ENCODE measurements at places on chromosomes 16 and 17.

- DNase-seq: no peak
These were observed 9.5 kb upstream of the TCF25 start for GRCh38 chr16:89863741-89864526.

DNA sequence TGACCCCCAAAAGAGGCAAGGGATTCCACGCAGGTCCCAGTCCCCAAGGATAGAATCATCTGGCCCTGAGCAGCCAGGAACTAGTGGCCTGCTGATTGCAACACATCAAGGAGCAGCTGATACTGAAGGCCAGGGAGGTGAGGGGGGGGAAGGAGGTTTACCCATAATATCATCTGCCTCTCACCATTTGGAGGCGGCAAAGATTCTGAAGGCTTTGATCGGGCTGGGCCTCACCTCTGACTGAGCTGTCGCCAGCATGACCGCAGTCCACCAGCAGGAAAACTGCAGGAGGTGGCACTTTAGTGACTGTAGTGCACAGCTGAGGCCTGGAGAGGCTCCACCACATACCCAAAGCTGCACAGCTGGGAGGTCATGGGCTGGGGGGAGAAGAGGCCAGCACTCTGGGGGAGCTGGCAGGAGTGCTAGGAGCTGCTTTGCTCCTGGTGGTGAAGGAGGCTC is 20.5 kb upstream of the ITGA3 start:
- DNase-seq: no peak

- no peak for DNase-seq
These were observed 5.3 kb downstream of the KRT28 start for GRCh38 chr17:40794466-40794865.

- DNase-seq: no peak
These were observed 525 bp downstream of the CD2BP2 start for GRCh38 chr16:30354423-30355143.

- no peak for DNase-seq
These were observed 3.7 kb upstream of the TMEM231 start for GRCh38 chr16:75559564-75560372.

DNA sequence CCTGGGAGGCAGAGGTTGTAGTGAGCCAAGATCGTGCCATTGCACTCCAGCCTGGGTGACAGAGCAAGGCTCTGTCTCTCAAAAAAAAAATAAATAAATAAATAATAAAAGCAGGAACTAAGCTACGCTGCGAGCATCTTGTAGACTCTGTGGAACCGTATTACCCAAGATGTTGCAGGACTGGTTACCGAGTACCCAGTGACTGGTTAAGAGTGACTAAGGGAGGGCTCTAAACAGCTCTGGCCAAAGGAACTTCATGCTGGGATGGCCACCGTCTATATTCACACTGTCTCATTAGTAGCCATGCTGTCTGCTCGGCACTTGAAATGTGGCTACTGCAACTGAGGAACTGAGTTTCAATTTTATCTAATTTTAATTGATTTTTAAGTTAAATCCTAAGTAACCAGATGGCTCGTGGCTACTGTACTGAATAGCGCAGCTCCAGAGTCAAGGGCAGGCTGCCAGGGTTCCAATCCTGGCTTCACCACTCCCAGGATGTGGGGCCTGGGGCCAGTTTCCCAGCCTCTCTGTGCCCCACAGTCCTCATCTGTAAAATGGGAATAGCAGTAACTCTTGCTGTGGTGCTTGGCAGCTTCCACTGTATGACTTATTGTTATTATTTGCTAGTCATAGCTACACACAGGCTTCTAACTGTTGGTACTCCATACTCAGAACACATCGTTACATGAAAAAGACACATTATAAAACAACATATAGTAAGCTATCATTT is 3.0 kb downstream of the NTAN1 start:
- no peak for DNase-seq

DNA sequence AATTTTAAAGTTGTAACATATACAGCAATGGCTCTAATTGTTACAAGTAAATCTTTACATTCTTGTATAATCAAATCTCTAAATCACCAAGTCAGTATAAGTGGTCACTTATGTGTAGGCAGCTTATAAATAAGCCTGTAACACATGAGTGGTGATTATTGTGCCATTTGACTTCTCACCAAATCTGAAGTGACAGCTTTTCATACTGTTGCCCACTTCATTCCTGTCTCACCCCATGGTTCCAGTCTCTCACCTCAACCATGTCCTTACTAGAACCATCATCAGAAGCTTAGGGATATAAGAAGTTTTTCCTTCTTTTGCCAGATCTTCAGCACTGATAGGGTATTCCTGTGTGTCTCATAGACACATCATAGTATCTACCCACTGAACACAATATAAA is 23.5 kb downstream of the TNRC6A start:
- no peak for DNase-seq

- DNase-seq: no peak
These were observed 8.7 kb downstream of the USP36 start for GRCh38 chr17:78831688-78832540.

DNA sequence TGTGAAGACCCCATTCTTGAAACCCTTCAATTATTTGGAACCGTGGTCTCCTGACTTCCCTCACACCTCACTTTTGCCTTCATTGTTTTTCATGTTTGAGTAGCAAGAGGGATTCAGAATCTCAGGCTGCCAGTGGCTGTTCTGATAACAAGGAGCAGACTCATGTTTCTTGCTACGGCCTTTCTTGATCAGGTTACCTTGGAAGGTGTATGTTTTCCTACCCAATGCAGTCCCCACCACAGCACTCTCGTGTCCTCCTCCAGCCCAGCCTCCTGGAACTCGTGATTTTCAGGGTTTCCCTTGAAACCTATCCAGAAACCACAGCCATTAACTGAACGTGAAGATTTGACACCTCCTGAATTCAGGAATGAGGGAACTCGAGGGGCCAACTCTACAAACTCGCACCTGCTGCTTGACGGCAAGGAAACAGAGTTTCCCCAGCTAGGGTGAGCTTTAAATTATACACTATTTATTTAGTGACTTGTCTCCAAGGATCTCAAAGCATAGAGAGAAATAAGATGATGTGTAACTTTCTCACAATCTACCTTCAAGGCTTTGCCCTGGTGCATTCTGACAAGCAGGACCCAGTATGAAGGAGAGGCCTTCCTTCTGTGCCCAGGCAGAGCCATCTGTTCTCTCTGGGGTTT is 1.6 kb downstream of the ZFHX3 start:
- no peak for DNase-seq

DNA sequence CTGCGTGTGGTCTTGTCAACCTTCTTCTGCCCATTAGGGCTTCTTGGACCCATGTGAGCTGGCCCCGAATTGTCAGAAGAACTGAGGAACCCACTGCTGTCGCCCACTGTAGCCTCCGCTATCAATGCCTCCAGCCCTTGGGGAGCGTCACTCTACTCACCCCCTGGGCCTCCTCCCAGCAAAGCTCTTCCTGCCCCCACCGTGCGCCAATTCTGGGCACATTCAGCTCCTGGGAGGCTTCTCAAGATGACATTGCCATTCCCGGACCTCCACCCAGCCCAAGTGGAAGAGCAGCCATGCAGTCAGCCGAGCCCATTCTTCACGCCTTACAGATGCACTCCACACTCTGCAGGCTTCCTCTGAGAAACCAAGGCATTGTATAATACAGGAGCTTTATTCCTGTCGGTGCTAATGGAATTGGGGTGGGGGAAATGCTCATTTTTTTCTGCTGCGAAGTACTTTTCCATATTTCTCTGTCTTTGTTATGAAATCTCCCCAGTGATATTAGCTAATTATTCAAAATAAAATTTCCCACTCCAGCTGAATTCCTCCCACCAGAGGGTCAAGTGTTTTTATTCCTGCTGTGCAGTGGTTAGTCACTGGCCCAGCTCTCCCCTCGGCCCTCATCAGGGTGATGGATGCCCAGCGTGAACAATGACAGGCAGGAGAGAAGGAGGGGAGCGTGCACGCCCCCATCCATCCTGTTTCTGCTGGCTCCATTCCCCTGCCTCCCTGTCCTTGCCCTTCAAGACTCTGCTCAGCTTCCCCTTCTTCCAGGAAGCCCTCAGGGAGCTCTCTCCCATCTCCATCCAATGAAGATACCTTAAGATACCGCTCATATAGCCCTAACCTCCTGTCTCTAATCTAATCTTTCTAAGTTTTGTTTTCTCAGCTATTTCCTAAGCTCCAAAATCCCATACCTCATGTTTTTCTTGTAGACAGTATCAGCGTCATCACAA is 87.7 kb downstream of the C16orf95 start:
- DNase-seq: no peak

- DNase-seq: no peak
These were observed 14.4 kb downstream of the SNN start for GRCh38 chr16:11682655-11683096.

- DNase-seq: no peak
These were observed 28.5 kb downstream of the PRSS54 start for GRCh38 chr16:58266336-58266735.

DNA sequence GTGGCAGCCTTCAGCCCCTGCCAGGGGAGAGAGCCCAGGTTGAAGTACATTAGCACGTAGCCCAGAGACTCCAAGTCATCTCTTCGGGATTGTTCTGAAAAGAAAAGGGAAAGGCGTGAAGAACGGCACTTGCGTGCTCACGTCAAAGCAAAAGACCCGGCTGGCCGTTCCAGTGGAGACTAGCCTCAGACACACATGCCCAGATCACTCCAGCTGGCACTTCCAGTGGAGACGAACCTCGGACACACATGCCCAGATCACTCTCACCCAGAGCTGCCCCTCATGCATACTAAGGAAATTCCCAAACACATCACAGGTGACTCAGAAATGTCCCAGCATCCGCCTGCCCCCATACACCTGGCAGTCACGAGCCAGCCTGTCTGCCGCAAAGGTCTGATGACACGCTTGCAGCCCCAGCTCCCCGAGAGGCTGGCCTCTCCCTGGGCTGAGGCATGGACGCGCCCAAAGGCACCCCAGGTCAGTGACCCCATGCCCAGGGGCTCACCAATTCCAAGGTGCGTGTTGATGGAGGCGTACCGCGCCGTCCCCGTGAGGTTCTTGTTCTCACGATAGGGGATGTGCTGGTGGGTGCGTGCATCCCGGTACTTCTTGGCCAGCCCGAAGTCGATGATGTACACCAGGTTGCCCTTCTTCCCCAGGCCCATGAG is 20.9 kb downstream of the CSNK1D start:
- DNase-seq: no peak

DNA sequence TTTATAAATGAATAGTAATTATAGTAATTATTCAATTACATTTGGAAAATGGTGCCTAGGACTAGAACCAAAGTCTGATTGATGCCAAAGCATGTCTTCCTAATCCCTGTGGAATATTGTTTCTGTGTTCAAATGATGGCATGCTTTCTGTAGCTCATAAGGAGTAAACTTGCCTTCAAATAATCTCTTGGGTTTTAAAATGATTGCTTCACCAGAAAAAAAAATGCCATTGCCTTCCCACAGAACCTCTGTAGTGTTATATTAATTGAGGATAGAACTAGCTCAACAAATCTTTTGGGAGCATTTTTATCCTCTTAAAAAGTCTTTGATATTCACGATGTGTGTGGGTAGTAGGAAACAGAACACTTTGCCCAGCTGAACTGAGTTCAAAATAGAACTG is 7.7 kb upstream of the TMEM100 start:
- no peak for DNase-seq

DNA sequence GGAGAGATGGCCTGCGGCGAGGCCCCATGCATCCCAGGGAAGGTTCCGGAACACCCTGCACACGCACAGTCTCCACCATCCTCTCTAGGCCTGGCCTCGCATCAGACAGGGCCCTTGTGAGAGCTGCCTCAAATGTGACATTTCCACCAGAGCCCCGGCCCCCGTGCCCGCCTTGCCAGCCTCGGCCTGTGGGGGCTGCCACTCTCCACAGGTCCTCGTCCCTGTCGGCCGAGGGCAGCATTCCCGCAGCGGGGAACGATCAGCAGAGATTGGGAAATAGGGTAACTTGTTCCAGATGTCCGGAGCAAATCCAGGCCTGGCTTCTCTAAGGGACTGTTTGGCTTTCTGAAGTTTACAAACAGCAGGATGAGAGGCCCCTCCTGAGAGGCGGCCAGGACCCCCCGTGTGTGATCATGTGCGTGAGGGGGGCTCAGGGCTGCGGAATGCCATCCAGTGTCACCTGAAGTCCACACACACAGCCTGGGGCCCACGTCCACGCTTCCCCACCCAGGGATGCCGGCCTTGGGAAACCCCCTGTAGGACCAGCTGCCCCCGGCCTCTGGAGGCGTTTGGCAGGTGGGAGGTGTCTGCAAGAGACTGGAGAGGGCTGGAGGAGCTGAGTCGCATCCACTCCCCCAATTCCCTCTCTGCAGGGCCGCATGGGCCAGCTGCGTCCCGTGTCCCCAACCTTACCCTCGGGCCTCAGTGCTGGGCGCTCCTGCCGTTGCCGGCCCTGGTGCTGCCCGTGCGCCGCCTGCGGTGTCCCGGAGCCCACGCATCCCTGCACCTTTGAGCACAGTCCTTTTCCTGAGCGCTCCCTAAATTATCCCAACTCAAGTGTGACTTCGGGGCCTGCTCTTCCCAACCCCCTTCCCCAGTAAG is 70.4 kb downstream of the ZDHHC7 start:
- DNase-seq: no peak

- DNase-seq: peak; percentile 54
These were observed 34.9 kb downstream of the NDEL1 start for GRCh38 chr17:8470447-8471047.

GRCh38 chr16:81655469-81656162 is 123.5 kb upstream of the PLCG2 start:
- DNase-seq: no peak

DNA sequence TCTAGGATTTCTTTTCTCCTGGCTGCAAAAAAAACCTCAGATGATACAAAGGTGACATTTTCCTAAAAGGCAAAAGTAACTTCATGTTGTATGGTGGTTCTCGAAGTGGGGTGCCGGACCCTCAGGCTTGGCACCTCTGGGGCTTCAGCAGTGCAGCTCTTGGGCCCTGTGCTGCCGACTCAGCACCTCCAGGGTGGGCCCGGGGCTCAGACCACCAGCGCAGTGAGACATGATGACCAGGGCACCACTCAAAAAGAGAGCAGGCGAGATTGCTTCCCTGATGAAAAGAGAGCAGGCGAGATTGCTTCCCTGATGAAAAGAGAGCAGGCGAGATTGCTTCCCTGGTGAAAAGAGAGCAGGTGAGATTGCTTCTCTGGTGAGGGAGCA is 98.7 kb upstream of the ZNF750 start:
- no peak for DNase-seq

DNA sequence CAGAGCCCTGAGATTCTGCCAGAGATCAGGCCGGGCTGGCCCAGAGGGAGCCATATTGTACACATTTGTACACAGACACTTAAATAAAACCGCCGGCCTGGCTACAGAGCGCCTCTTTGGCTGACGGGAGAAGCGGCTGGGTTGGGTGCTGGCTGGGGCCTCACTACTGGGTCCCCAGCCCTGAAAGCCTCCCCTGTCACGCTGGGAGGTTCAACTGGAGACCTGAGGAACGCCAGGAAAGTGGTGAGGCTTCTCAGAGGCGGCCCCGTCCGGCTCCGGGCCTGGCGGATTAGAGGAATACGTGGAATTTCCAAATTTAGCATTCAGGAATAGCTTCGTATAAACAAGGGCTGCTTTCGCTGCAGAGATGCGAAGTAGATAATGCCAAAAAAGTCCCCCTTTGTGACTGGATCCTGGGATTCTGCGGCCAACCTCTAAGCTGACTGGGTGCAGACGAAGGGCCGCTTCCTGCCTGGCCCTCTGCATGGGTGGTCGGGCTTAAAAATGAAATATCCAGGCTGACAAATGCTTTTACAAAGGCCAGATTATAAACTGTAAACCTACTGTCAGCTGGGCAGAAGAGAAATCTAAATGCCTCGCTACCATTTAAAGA is 252.4 kb downstream of the IRF8 start:
- no peak for DNase-seq
